ENCODE measurements at places on chromosomes 1 and 21.

GRCh38 chr1:210597555-210598134 is 268.9 kb downstream of the HHAT start:
- no peak for DNase-seq

GRCh38 chr1:87426463-87427249 is 98.0 kb downstream of the LMO4 start:
- no peak for DNase-seq

DNA sequence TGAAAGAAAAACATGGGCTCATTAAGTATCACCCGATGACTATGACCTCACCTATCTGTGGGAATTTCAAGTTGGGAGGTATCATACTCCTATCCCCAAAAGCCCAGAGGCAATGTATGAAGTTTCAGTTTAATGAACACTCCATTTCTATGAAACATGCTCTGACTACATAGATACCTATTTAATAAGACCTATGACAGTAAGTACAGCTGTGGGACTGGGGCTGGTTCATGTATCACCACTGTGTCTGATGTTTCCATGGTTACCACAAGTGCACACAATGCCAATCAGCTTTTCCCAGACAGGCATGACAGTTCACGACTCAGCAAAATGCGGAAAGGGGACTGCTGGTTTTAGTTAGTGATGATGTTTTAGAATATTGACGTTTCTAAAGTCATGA is 167.7 kb downstream of the SIPA1L2 start:
- DNase-seq, result no peak

GRCh38 chr21:28485301-28486022 is 507.2 kb downstream of the LTN1 start:
- DNase-seq, result no peak

DNA sequence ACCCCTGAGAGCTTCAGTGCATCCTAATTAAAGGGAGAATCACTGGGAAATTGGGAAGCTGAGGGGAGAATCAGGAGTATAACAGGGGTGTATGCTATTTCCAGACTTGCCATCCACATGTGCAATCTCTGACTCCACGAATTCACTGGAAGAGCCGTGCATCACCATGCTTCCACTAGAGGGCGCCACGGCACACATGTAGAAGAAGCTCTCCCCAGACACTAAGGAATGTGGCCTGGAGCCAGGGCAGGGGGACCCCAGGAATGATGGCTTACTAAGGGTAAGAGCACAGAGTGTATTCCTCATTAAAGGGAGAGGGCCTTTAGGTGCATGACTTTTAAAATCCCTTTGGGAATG is 81.5 kb downstream of the ABCA4 start:
- DNase-seq, result peak; percentile 17

- no peak for DNase-seq
Measured at GRCh38 chr1:210364479-210364878, 35.8 kb downstream of the HHAT start.

DNA sequence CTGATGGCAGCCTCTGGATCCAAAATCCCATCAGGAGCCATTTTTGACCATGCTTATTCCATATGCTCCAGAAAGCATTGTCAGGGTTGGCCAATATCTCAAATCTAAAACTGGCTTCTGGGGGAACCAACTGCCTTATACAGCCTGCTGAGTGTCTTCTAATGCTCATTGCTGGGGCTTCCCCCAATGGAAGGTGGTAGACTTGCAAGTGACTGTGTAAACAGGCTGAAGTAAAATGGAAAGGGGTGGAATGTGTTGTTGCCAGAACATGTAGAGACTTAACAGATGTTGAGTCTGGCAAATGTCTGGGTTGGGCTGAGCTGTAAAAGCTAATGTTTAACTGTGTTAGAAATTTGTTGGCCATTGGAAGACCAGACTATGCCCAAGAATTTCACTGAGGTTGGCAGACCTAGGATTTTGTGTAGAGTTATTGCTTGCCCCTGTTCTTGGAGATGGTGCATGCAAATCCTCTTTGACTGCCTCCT is 22.7 kb upstream of the LRIF1 start:
- no peak for DNase-seq

DNA sequence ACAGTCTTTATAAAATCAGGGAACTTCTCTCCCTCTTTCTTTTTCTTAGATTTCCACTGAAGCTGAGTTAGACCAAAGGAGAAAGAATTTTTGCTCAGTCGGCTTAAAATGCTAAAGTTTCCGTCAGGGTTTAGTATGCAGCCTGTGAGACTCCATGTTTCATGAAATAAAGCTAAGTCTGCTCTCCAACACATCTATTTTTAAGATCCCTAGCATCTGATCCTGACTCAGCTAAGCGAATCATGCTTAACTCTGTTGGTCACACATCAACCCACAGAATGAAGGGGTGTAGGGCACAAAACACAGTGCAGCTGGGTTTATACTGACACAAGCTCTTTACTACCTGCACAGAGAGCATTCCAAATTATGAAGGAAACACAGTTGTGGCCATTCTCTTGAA is 102.4 kb upstream of the ZNF281 start:
- DNase-seq, result no peak

DNA sequence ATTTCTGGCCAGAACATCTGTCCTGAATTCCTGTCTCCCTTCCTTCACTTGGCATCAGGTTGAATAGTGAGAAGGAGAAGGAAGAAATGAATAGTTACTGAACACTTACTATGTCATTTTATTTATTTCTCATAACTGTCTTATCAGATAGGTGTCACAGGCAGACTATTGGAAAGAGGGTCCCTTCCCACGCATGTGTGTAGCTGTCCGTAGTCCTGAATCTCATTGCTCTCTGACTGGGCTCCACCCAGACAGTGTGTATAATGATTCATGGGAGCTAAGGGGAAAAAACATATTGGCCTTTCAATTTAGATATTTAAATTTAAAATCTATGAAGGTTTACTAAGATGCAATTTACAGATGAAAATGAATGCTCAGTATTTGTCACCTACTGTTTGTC is 86.1 kb downstream of the OMA1 start:
- no peak for DNase-seq

- DNase-seq, result no peak
Measured at GRCh38 chr1:200963076-200963475, 60.4 kb downstream of the KIF21B start.

DNA sequence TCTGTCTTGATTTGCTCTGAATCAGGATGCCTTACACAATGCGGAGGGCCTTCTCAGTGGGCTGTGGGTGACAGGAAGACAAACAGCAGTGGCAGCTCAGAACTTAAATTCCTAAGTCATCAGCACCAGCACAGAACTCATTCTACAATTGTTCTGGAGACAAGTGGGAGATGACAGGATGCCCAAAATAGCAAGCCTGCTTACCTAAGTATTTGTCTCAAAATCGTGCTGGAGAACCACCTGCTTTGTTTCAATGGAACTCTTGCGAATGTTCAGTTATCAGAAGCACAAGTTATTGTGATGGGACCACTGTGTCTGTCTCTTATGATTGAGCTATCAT is 76.1 kb downstream of the VCAM1 start:
- DNase-seq, result no peak

GRCh38 chr1:92066321-92066720 is 8.9 kb downstream of the SETSIP start:
- no peak for DNase-seq

GRCh38 chr1:31860581-31860980 is 44.8 kb upstream of the SPOCD1 start:
- DNase-seq, result no peak

GRCh38 chr1:67987046-67987799 is 63.2 kb downstream of the DIRAS3 start:
- DNase-seq, result no peak

DNA sequence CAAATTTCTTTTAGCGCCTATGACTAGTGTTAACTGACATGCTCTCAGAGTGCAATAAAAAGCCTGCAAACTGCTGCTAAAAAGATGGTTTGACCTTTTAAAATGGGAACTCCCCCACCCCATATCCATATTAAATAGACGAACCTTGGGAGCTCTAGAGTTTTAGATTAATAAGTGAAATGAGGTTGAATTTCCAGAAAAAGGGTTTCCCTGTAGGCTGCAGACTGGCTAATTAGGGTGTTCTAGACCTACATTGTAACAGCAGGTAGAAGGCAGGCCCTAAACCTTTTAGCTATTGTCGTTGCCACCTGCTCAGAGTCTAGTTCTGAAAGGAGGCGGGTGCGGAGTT is 2.2 kb downstream of the FAM78B start:
- no peak for DNase-seq

- DNase-seq, result no peak
Measured at GRCh38 chr1:40014812-40015594, 25.5 kb upstream of the CAP1 start.

- DNase-seq, result no peak
Measured at GRCh38 chr1:163241746-163242145, 39.0 kb upstream of the RGS5 start.

GRCh38 chr1:119747451-119747850 is 21.3 kb downstream of the HMGCS2 start:
- no peak for DNase-seq

- no peak for DNase-seq
Measured at GRCh38 chr1:29343476-29343875, 107.2 kb downstream of the PTPRU start.

DNA sequence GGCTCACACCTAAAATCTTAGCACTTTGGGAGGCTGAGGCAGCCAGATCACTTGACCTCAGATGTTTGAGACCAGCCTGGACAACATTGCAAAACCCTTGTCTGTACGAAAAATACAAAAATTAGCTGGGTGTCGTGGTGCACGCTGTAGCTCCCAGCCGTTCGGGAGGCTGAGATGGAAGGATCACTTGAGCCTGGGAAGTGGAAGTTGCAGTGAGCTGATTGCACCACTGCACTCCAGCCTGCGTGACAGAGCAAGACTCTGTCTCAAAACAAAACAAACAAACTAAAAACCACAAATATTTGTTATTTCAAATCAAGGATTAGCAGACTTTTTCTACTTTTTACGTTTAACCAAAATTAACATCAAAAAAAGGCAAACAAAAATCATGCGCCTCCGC is 31.3 kb downstream of the INKA2 start:
- no peak for DNase-seq

DNA sequence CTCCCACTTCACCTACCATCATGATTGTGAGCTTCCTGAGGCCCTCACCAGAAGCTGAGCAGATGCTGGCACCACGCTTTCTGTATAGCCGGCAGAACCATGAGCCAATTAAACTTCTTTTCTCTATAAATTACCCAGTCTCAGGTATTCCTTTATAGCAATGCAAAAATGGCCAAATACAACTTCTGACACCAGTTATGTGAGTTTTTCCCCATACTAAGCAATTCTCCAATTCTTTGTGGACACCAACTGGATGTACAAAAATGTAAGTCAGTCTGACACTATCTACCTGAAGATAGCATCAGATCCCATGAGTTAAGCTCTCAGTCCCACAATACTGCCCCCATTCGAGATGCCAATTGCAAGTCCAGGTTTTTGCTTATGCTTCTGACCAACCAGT is 65.4 kb upstream of the PPIH start:
- no peak for DNase-seq

- no peak for DNase-seq
Measured at GRCh38 chr1:78096017-78096416, 50.3 kb downstream of the GIPC2 start.

DNA sequence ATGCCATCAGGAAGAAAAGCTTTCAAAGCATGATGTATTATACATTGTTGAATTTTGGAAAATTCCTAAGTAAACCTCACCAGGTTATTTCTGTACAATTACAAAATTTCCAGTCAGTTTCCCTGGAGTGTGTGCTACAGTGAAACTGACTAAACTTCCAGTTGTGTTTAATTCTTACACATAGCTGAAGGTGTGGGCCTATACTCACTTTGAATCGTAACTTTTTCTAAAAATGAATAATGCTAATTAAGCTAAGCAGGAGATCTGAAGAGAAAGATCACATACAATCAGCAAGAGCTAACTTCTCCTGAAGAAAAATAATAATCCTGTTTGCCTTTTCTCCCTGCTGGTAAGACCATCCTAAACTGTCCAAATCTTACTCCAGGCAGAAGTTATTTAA is 537.2 kb upstream of the PBX1 start:
- no peak for DNase-seq

- no peak for DNase-seq
Measured at GRCh38 chr21:35537604-35538003, 488.5 kb upstream of the RUNX1 start.

- DNase-seq, result no peak
Measured at GRCh38 chr1:47477595-47478080, 39.8 kb downstream of the FOXD2 start.

DNA sequence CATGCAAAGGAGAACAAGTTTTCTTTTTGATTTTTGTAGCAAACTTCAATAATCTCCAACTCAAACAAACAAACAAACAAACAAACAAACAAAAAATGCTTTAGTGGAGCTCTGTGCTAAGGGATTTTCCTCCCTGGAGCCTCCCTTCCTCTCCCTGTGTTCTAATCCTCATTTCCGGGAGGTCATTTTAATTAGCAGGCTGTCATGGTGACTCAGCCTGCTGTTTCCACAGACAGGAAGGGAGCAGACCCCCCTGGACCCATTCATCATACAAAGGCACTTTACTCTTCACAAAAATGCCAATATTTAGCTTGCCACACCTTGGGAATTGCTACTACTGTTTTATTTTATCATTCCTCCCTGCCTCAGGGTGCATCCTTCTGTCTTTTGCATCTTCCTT is 61.0 kb upstream of the SPATA6 start:
- no peak for DNase-seq

DNA sequence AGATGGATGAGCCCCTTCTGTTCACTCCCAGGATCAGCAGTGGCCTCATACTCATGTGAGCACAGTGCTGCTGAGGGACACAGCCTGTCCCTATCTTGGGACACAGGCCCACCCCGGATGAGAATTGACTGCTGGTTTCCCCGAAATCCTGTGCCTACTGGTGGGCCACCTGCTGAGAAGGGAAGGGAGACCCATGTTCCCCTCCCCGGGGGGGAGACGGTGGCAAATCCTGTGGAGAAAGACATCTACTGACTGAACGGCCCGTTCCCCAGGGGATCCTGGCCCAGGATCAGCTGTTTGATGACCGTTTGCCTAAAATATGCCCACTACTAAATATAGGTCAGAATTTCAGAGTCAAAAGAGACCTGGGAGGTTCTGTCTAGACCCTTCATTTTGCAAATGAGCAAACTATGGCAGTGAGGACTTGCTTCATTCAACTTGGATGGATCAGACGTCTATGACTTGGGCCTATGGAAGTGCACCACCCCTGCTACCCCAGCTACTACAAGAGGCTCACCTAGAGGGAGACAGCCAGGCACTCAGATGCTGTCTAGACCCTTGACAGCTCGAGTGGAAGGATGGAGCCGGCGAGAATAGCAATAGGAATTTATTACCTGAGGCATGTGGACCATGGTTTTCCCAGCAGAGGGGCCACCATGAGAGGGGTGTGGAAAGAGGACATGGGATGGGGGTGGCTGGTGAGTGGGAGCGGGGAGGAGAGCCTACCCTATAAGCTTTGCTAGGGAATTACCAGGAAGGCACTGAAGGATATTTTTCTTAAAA is 15.6 kb upstream of the THEMIS2 start:
- no peak for DNase-seq

GRCh38 chr1:92695104-92695503 is 89.8 kb downstream of the EVI5 start:
- DNase-seq, result no peak

DNA sequence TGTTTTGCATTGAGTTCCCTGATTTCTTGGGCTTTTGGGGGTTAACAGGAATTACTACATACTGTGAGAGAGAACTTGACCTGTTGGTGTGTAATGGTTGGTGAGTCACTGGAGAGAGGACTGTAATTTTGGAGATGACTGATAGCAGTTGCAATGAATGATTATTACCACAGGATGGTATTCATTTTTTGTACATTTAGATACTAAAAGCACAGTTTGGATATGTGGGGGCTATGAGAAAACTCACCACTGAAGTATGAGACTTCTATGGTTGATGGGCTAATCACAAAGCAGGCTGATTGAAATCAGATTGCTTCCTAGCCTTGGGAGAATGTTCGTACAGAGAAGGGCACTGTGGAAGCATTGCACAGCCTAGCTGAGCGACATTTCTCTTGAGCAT is 1571.3 kb upstream of the PRMT6 start:
- DNase-seq, result no peak

Measured in stimulated activated CD8-positive, alpha-beta memory T cell treated with anti-CD3 and anti-CD28 coated beads, Interleukin-4, amount 100 ng/mL, for 24 hours (primary cell).